ENCODE measurements at places on chromosomes 6 and 20.

DNA sequence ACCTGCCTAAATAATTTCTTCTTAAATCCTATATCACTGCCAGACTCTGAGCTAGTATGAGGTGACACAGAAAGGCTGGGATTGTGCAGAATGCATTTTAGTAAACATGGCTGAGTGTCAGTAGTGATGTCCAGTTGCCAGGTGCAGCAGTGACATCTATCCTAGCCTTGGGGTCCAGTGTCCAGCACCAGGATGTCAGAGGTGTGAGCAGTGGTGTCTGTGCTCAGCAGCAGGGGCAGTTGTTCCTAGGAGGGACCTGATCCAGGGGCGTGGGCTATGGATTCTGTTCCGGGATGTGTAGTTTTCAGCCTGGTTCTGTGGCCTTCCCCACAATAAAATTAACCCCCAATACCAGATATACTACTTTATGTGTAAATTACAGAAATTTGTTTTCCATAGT lies 6.0 kb downstream of the HLA-C start:
- DNase-seq = no peak

DNA sequence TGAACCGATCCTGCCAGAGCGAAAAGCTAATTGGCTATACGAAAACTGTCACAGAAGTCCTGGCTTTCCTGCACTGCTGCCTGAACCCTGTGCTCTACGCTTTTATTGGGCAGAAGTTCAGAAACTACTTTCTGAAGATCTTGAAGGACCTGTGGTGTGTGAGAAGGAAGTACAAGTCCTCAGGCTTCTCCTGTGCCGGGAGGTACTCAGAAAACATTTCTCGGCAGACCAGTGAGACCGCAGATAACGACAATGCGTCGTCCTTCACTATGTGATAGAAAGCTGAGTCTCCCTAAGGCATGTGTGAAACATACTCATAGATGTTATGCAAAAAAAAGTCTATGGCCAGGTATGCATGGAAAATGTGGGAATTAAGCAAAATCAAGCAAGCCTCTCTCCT lies 14.2 kb downstream of the CCR6 start:
- DNase-seq = no peak

DNA sequence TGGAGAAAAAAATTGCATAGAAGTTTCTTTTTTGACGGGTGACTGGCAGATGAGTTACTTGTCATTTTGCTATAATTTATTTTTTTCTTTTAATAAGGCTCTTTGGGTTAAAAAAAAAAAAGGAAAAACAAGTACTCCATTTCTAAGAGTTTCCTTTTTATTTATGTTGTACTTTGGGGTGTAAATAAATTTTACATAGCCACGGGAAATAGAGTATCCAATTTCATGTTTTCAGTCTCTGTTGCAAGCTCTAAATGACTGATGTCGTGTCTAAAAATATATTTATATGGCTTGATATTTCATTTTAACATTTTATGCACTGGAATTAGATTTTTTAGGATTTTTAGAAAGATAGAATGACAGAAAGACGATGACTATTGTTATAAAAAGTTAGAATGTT lies 3.4 kb downstream of the EYA4 start:
- DNase-seq = no peak

- DNase-seq = no peak
These were observed 55.8 kb upstream of the MTRF1L start for GRCh38 chr6:153058291-153058690.

DNA sequence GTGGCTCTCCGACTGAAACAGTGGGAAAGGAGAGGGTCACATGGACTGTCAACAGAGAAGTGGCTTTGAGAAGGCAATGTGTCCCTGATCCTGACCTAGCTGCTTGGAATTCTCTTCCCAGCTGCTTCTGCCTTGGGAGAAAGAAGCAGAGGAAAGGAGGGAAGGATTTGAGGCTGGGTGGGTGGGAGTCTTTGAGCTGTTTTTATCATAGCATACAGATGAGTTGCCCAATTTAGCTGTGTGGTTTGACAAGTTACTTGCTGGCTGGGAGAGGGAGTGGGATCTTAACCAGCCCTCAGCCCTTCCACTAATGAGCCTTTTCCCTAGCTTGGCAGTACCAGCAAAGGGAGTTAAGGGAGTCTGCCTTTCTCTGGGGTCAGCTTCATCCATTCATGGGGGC lies 51.1 kb upstream of the MYL9 start:
- no peak for DNase-seq

- no peak for DNase-seq
These were observed 146.3 kb downstream of the ZNF217 start for GRCh38 chr20:53447316-53447715.

DNA sequence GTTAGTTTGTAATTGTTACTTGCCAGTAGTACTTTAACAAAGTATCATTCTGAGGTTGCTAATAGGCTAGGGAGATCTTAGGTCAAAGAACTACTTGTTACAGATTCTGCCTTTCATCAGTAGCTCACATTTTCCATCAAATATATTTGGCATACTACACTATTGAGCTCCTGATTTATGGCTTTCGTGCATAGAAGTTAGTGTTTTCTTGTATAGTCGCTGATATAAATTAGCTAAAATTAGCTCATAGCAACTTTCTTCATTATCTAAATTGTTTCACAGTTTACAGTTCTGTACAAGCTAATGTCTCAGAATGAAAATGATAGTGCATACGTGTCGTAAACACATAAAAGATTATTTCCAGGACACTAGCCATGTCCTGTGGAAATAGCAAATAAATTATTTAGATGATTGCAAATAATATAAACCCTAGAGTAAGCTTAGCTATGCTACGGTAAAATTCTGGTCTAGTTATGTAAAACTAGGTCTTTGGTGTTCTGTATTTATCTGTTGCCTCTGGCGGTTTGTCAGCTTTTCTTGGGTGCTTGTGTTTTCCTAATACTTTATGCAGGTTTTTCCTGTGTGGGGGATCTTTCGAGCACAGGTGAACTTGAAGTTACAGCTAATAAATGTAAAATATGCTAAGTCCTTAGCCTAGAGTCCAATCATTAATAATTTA lies 15.1 kb downstream of the PDE7B start:
- no peak for DNase-seq

GRCh38 chr6:30960907-30961673 lies 20.3 kb downstream of the MUCL3 start:
- DNase-seq = no peak

GRCh38 chr6:121008553-121008952 lies 325.7 kb downstream of the TBC1D32 start:
- no peak for DNase-seq

DNA sequence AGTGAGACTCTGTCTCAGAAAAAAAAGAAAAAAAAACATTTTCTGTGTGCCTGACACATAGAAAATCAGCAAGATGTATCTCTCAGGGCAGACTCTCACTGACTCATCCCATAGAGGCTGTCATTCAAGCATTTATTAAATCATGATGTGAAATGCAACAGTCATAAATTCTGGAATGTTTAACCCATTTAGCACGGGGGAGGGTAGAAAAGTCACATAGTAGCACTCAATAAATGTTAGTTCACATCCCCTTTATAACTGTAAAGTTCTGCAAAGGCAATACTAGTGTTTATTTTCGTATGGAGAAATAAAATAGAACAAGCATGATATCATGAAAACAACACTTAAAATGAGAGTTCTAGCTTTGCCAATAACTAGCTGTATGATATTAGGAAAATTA lies 15.5 kb upstream of the CARMIL1 start:
- peak; percentile 64 for DNase-seq

DNA sequence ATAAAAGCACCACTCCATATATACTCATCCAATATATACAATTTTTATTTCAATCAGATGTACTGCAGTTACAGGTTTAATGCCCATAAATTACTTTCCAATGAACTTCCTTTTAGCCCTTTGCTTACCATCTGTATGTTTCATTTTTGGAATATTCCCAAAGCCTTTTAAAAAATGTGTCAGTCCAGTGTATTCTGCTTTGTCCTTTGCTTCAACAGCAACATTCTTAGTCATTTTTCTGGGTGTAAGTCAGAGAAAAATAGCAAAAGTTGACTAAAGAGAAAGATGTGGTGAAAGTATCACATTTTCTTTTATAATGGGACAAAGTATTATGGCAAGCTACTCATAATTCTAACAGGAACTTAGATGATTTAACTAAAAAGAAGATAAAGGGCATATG lies 15.2 kb downstream of the DSE start:
- DNase-seq = no peak

DNA sequence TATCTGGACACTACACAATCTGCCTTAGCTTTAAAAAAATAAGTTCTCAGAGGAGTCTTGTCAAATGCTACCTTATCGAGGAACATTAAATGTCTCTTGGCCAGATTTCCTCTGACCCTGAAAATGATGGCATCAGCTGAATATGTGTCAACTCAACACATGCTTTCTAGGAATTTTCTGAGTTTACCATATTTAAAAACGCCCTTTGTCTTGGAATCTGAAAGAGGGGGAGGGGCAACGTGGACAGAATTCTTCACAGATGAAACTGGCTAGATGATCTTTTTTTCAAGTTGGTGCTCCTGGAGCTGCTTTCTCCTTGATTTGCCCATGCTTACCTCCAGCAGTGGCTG lies 5.1 kb downstream of the SOX4 start:
- DNase-seq = no peak

DNA sequence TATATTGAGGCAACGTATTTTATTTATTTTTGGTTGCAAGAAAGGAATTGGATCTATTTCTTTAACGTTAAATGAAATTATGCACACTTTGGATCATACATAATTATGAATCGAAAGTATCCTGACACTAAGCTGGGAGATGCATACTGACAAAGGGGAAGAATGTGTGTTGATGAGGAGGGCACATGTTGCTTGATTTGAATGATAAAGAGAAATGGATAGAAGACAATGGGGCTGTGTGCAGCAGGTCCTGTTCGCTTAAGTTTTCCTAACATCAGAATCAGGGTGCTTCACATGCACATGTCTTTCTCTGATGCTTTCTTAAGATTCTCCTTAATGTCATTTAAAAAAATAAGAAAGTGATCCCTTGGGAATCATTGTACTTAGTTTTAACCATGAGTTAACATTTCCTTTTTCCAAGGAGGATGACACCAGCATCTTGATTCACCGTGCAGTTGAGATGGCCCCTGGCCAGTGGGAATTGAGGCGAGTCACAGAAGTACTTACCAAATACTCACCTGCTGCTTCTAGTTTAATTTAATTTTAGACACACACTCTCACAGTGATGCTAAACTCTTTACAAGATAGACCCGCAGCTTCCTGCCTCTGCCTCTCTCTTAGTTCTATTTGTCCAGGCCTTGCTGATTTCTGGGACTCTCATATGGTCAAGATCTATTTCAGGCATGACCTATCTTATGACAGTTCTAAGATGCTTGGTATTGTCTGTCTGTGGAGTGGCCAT lies 116.5 kb downstream of the CLIC5 start:
- no peak for DNase-seq

DNA sequence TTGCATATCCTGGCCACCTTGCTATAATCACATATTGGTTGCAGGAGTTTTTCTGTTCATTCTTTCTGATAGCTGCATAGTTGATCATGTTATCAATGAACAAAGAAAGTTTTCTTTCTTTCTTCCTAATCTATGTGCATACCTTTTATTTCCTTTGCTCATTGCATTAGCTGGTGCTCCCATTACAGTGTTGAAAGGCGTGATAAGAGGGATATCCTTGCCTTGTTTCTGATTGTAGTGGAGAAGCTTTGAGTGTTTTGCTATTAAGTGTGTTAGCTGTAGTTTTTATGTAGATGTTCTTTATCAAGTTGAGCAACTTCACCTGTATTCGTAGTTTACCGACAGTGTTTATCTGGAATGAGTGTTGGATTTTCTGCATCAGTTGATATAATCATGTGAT lies 14.6 kb downstream of the STXBP5 start:
- DNase-seq = no peak

GRCh38 chr6:12262236-12263061 lies 27.7 kb upstream of the EDN1 start:
- no peak for DNase-seq

GRCh38 chr6:168799067-168799466 lies 358.1 kb downstream of the SMOC2 start:
- DNase-seq = no peak

DNA sequence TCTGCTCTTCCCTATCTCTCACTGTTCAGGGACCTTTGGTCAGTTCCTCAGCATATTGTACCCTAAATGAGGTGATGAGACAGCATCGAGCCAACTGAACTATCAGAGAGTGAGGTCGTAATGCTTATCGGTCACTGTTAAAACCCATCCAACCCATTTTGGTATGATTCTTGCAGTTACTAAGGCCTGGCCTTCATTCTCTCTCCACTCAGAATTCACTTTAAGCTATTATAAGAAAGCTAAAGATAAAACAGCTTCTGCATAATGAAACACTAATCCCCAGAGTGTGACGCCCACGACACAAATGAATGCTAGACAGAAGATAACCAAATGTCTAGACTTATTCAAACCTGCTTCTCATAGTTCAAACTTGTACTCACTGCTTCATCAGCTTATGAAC lies 175.8 kb downstream of the GMPR start:
- DNase-seq = no peak

DNA sequence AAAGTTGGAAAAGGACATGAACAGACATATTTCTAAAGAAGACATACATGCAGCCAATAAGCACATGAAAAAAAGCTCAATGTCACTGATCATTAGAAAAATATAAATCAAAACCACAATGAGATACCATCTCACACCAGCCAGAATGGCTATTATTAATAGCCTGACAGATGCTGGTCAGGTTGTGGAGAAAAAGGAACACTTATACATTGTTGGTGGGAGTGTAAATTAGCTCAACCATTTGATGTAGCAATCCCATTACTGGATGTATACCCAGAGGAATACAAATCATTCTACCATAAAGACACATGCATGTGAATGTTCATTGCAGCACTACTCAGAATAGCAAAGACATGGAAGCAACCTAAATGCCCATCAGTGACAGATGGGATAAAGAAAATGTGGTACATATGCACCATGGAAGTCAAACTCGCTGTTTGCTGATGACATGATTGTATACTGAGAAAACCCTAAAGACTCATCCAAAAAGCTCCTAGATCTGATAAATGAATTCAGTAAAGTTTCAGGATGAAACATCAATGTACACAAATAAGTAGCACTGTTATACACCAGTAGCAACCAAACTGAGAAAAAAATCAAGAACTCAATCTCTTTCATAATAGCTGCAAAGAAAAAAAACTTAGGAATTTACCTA lies 196.8 kb downstream of the ADGB start:
- no peak for DNase-seq

DNA sequence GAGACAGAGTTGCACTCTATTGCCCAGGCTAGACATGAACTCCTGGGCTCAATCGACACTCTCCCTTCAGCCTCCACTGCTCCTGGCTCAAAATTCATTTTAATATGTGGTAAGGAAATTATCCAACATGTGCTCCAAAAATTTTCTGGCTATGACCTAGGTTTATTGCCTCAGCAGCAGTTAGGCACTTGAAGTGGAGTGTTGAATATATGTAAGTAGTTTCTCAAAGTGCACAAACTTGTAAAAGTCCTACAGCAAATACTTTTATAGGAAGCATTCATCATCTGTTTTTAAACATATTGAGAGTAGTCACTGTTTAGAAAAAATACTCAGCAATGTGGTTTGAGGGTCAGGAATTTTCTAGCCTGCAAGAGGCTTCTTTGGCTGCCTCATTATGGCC lies 13.2 kb downstream of the FILIP1 start:
- DNase-seq = no peak

GRCh38 chr6:86937219-86938079 lies at the start of gene HTR1E:
Gene HTR1E (plus strand): TSS chr6:86937528. CDS start chr6:87015335, 77,807 bp downstream.
- no peak for DNase-seq
